Regular cardiac myocyte (primary cell): ENCODE measurements at places on chromosomes 3 and 15. TPM values are rescaled to one million over a fixed set of nuclear protein-coding genes. Genes with fewer than 3 reads are reported as not detected.

SLC22A14 gene
- 0.28 TPM in 1 of 2 replicates, not detected in the other for total RNA-seq

EMC7 gene
- total RNA-seq: 41.7 and 102 TPM in 2 replicates

PPP1R14D gene
- not detected in 2 replicates for total RNA-seq

EAF2 gene
- total RNA-seq: 3.5 and 4.5 TPM in 2 replicates

SPINT1 gene
- total RNA-seq: 0.28 and 0.58 TPM in 2 replicates

CACNA2D2 gene
- total RNA-seq: not detected in 2 replicates
